ENCODE measurements at places on chromosomes 12 and 14.

DNA sequence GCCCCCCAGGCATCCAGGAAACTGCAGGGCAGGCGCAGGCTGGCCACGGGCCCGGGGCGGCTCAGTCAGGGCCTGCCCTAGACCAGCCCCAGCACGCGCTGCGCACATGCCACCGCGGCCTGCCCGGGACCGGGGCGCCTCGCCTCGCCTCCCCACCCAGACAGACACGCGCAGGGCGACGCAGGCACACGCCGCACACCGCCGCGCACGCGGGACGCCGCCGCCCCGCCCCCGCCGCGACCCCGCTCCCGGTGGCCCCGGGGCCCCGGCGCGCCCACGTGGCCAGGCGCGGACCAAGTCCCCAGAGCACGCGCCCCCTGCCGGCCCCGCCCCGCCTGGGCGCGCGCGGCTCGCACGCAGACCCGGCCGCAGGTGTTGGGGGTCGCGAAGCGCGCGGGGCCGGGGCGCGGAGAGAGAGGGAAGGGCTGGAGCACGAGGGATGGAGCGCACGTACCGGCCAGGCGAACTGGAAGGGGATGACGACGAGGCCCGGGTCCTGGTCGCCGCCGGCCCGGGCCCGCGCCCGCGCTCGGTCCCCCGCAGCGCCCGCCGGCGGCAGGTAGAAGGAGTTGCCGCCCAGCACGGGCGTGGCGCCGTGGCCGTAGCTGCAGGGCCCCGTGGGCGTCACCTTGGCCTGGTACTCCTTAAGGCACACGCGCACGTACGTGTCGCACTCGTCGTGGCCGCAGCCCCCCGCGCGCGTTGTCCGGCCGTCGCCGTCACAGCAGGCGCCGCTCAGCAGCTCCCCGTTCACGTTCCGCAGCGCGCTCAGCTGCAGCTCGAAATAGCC is 1.1 kb downstream of the JAG2 start:
- no peak for DNase-seq

DNA sequence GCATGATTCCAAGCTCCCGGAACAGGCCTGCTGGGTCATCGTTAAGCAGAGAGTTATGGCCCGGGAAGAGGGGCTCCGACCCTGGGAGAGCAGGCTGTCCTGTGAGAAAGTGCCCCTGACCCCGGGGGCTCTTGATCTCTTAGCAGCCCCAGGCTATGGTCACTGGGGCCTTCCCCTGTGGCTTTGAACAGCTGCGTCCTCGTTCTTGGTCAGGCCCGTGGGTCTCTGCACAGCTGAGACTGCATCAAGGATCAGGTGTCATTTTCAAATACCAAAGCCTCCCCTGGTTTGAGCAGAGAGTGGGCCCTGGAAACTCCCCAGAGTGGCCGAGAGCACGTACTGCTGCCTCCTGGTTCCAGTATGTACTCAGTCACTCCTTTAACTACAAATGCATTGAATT is 114.8 kb downstream of the ESRRB start:
- no peak for DNase-seq

DNA sequence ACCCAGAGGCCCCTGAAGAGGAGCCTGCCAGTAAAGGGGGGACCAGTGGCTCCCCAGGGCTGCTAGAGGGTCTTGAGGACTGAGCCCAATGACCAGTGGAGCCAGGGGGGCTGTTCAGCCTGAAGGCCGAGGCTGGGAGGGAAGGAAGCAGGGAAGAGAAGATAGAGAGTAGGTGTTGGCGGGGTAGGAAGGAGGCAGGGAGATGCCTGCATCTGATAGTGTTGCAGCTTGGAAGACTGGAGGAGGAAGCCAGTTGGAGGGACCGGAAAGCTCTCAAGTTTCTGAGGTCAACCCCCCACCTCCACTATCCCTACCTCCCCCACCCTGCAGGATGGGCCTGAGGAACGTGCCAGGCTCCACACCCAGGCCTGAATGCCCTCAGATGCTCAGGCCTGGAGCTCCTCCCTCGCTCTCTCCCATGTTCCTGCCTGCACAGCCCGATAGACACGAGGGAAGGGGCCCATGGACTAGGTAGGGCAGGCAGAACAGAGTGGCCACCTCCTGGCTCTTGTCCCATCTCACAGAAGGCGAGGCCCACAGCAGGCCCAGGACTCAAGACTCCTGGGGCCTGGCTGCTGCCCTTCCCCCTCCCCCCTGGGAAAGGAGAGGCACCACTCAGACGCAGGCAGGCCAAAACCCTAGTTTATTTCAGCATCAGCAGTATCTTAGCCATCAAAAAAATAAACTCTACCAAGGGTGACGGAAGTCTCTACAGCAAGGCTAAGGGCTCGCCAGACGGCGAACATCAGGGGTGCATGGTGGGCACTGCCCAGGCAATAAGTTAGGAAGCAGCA is 3.4 kb downstream of the CKB start:
- DNase-seq: peak; percentile 72

- DNase-seq: peak; percentile 61
Observed at GRCh38 chr12:55664826-55665225, 28.1 kb downstream of the OR10P1 start.

GRCh38 chr14:61956517-61956916 is 194.3 kb downstream of the SNAPC1 start:
- no peak for DNase-seq

DNA sequence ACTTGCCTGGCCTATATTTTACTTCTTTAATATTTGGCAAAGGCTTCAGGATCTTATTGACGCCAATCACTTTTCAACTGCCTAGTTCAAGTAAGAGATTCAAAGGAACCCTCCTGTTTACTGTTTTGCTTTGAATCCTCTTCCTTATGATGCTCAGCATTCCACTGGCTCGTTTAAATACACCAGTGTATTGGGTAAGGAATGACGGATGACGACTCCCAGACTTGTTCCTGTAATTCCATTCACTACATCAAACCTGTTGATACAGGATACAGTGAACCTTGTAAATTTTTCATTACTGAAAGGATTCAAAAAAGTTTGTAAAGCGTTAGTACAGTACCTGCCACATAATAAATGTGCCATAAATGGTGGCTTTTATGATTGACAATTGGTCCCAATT is 1.7 kb upstream of the SYCP3 start:
- DNase-seq: no peak

- DNase-seq: no peak
Observed at GRCh38 chr12:19390051-19390598, 49.2 kb upstream of the AEBP2 start.

- DNase-seq: no peak
Observed at GRCh38 chr12:64600164-64600561, 10.1 kb upstream of the RASSF3 start.

DNA sequence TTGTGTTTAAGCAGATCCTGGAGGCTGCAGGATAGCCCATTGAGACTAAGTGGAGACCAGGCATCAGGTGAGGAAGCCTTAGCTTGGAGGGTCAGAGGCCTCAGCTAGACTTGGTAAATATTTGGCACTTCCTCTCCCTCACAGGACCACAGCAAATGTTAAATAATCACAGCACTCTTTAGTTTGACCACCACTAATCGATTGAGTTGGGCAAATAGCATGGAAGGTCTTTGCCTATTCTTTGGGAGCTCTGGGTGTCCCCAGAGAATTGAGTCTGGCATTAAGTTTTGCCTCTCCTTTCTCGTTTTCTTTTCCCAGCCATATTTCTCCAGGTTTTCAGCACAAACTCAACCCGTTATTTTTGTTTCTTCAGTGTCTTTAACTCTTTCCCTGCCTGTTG is 61.4 kb downstream of the ETV6 start:
- DNase-seq: no peak

- no peak for DNase-seq
Observed at GRCh38 chr12:25960143-25960542, 1.7 kb downstream of the RASSF8 start.

GRCh38 chr12:115956659-115957058 is 320.8 kb downstream of the MED13L start:
- no peak for DNase-seq

GRCh38 chr12:124030008-124030407 is 57.0 kb downstream of the ZNF664 start:
- no peak for DNase-seq

DNA sequence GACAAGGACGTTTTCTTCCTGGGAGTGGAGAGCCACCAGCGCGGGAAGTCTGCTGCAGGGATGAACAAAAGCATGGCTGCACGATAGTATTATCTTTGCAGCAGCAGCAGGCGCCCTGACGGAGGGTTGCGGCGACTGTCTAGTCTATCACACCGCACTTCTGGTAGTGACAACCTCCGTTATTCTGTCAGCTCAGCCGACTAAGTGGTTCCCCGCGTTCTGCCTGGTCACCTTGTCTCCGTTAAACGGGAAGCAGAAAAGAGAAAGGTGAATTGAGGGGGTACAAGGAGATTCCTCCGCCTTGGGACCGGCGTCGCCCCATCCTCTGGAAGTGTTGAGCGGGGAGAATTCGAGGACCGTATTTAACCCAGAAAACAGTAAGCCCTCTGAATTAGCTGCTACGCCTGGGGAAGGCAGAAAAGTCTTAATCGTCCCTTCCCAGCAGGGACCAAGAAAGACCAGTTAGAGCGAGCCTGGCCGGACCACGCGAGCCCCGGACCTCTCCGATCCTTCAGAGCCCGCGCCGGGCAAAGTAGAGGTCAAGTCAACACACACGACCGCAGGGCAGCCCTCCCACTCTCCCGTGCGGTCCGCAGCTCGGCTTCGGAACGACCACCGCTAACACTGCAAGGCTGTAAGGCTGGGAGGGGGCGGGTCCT is 536 bp upstream of the DAAM1 start:
- DNase-seq: peak; percentile 81

- no peak for DNase-seq
Observed at GRCh38 chr12:127038761-127039160, 1228.2 kb upstream of the TMEM132C start.

DNA sequence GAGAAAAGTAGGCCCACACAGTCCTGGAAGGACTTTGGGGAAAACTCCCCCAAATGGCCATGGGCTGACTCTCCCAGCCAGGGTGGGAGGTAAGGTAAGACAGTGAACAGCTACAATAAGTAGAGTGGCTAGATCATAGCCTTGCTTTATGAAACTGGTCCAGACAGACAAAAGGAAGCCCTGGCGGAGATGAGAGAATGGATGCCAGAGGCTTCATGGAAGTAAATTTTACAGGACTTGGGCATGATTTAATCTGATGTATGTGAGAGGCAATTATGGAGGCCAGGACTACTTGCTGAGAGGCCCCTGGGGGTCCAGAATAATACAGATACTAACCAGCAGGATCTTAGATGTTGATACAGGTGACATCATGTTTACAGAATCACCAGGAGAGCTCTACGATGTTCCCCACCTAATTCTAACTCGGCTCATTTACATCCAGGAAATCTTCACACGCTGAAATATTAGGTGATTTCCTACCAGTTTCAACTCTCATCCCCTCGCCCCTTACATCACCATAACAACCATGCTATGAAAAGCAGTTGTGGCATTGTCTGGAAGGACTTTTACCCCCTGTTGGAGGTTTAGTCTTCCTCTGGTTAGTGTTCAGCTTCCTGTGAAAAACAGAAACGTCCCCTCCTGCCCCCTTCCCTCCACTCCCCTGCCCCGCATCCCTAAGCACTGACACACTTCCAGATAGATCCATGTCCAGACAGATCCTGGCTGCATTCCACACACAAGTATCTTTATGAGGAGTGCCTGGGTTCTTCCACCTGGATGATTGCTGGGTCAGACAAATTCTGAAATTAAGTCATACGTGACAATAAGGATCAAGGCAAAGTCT is 39.5 kb upstream of the NT5DC3 start:
- no peak for DNase-seq

GRCh38 chr12:42094277-42094676 is 50.4 kb downstream of the GXYLT1 start:
- DNase-seq: no peak

GRCh38 chr12:108779998-108780688 is 48.8 kb upstream of the CORO1C start:
- no peak for DNase-seq

- DNase-seq: peak; percentile 84
Observed at GRCh38 chr12:56104815-56105608, 653 bp downstream of the PA2G4 start.

DNA sequence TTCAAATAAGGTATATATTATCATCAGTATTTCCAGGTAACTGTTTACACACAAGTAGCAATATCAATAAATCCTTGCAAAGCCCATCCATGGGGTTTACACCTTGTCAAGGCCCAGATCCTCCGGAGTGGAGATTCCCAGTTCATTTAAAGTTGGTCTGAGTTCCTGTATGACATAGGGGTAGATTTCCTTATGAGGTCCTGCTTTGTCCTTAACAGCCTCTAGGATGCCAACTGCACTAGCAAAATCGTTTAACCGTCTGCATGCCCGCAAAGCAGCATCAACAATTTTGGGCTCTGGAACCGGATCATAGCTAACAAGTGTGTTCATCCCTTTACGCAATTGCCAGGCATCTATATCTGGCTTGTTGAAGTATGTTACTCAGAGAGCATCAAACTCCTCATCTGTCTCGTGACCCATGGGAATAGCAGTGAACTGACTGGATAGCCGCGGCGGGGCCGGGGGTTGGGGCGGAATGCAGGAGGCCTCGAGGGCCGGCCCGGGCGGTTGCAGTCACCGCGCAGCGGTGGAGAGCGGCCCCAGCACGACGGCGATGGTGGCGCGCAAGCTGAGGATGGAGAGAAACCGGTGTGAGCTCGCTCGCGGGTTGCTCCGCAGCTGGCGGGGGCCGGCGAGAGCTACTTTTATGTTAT is 30.6 kb upstream of the FBXO34 start:
- DNase-seq: no peak

GRCh38 chr12:120488057-120488640 is 7.8 kb upstream of the DYNLL1 start:
- no peak for DNase-seq

DNA sequence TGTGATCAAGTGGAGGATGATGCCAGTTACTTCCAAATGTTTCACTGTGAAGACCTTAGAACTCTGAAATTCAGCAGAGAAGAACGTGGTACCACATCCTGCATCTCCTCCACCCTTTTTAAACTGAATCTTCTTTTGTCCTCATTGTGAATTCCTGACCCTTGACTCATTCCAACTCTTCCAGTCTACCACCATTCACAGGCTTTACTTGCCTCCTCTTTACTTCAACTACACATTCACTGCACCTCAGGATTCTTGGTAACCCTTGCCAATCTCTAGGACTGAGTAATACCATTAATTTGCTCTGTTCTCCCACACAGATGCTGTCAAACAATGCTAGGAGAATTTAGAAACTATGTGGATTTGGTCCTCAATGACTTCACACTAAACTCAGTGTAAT is 37.3 kb downstream of the PPP1R12A start:
- DNase-seq: no peak

GRCh38 chr12:120209851-120210250 is 8.9 kb upstream of the RPLP0 start:
- no peak for DNase-seq

- DNase-seq: no peak
Observed at GRCh38 chr14:101559624-101560533, 1.4 kb upstream of the DIO3 start.

GRCh38 chr12:132998741-132999140 is 12.6 kb downstream of the ZNF26 start:
- DNase-seq: no peak

DNA sequence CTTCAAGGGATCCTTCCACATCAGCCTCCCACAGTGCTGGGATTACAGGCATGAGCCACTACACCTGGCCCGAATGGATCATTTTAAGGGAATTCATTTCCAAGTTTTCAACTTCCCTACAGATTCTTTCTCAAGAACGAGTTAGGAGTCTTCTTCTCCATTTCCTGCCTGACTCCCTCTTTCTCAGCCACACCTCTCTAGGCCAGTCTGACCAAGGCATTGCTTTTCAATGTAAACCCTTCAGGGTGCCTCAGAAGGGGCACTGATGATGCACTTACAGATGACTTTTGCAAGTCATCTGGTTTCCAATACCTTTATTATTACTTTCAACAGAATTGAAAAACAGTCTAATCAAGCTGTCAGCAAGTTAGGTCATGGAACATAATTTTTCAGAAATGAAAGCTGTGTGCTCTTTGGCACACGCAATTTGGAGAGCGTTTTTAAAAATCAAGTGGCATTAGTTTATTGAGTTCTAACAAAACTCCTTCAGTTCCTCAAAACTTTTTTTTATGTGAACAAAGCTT is 47.2 kb downstream of the SVOP start:
- DNase-seq: no peak
